Fibroblast of skin of scalp (primary cell): ENCODE measurements at places on chromosomes 7 and 10.

GRCh38 chr10:99303899-99304861 is 25.0 kb upstream of the CNNM1 start:
- peak; percentile 51 for DNase-seq

GRCh38 chr10:92832998-92833650 is 15.2 kb upstream of the EXOC6 start:
- DNase-seq: peak; percentile 48

DNA sequence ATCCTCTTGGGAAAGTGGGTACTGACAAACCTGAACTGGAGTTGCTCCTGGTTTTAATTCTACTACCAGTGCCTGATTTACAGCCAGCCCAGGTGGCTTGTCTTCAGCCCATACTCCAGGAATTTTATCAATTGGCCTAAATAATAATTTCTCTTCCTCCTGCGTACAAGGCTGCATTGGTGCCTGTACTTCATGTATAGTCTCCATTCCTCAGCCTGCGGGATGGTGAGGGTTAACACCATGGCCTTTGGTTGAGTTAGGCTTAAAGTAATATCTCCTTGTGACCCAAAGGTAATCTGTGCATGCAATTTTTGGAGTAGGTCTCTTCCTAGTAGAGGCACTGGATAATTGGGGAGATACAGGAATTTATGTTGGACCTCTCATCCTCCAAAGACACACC is 5.5 kb upstream of the ZNF117 start:
- DNase-seq: no peak

DNA sequence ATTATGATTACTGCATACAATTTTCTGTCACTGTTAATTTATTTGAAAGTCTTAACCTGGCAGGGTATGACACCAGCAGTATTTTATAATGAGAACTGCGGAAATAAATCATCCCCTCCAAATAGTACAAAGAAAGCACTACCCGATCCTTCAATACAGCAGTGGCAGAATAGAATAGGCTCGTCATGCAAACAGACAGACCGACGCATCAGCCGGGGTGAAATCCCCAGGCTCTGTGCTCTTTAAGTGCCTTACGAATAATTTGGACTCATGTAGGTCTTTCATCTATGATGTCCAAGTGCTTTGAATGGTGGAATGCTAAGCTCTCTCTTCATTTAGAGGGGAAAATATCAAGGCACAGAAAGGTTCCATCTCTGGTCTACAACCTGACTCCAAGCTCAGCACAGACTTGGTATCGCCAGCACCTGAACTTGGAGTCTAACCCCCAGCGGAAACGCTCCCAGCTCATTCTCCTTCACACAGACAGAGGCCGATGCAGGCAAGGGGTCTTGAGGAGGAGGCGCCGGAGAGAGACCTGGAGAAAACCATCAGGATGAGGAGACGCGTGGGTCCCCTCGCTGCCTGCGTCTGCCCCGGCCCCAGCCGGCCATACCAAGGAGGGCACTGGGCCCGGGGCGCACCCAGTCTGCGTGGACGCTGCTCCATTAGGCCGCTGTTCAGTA is 568.1 kb upstream of the MKI67 start:
- DNase-seq: no peak
